ENCODE measurements at places on chromosomes 1 and 21. TPM values are rescaled to one million over a fixed set of nuclear protein-coding genes. Genes with fewer than 3 reads are reported as not detected.

The ZNF648 gene
- polyA plus RNA-seq, result not detected

The CFAP57 gene
- polyA plus RNA-seq, result 0.73 TPM

The TMEM234 gene
- polyA plus RNA-seq, result 9.2 TPM

The KIF17 gene
- 12.0 TPM for polyA plus RNA-seq

The CD34 gene
- 29.1 TPM for polyA plus RNA-seq

The CLIC4 gene
- 148 TPM for polyA plus RNA-seq

The KRTAP19-1 gene
- polyA plus RNA-seq, result not detected

The MATN1 gene
- polyA plus RNA-seq, result 0.14 TPM

The FAM177B gene
- not detected for polyA plus RNA-seq

The C4BPA gene
- not detected for polyA plus RNA-seq

The SHISAL2A gene
- polyA plus RNA-seq, result 1.6 TPM

The ANGPTL3 gene
- not detected for polyA plus RNA-seq

The MNDA gene
- 0.49 TPM for polyA plus RNA-seq

The OR2T35 gene
- polyA plus RNA-seq, result not detected

The SEC16B gene
- polyA plus RNA-seq, result 1.1 TPM

The TCP10L gene
- polyA plus RNA-seq, result 6.8 TPM

The ALPL gene
- polyA plus RNA-seq, result 13.8 TPM

The SMCP gene
- polyA plus RNA-seq, result not detected

The EDARADD gene
- 0.15 TPM for polyA plus RNA-seq
